ENCODE measurements at places on chromosomes 2 and 18.

- no peak for DNase-seq
These were observed 4.2 kb downstream of the C2orf81 start for GRCh38 chr2:74417197-74417596.

DNA sequence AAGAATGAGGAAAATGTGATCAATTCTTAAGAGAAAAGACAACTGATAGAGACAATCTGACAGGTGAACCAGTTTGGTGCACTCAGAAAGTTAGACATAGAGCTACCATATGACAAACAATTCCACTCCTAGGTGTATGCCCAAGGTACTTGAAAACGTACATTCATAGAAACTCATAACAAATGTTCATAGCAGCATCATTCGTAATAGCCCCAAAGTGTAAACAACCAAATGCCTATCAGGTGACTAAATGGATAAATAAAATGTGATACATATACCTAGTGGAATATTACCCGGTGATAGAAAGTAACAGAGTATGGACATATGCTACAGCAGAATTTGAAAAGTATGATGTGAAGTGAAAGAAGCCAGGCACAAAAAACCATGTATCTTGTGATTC lies 149.3 kb upstream of the TRIB2 start:
- no peak for DNase-seq

DNA sequence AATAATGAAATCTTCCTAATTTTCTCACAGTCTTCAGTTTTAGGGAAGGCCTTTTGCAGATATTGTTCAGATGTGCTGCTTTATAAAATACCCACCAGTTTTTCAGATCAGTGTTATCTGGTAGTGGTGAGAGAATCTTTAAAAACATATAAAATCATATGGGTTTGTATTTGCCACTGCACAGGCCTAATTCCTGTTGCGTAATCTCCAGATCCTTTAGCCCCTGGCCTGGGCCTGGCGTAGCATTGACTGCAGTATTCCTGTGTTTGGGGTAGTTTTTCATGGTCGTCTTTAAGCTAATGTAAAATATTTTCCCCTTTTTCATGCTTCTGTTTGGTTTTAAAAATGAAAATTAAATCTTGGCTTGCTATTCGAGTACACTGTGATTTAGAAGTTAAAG lies 43.2 kb downstream of the TSHZ1 start:
- no peak for DNase-seq

DNA sequence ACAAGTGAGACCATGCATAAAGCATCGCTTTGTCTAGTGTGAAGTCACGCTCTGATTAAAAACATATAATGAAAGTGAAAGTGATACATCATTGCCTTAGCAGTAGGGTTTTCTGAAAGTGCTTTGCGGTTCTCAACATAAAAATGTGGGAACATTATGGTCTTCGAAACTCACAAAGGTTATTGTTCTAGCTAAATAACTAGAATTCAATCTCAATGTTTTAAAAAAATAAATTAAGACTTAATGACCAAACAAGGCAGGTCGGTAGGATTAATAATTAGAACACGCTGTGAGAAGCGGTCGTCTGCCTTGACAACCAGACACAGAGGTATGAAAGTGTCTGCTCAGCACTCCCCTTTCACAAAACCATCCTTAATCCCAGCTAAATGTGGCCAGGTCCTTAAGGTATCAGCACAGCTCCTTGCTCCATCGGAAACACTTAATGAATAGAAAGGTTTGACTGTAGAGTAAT lies 42.2 kb downstream of the KLHL14 start:
- no peak for DNase-seq

GRCh38 chr2:240725671-240726070 lies 34.0 kb downstream of the AQP12A start:
- DNase-seq: no peak

DNA sequence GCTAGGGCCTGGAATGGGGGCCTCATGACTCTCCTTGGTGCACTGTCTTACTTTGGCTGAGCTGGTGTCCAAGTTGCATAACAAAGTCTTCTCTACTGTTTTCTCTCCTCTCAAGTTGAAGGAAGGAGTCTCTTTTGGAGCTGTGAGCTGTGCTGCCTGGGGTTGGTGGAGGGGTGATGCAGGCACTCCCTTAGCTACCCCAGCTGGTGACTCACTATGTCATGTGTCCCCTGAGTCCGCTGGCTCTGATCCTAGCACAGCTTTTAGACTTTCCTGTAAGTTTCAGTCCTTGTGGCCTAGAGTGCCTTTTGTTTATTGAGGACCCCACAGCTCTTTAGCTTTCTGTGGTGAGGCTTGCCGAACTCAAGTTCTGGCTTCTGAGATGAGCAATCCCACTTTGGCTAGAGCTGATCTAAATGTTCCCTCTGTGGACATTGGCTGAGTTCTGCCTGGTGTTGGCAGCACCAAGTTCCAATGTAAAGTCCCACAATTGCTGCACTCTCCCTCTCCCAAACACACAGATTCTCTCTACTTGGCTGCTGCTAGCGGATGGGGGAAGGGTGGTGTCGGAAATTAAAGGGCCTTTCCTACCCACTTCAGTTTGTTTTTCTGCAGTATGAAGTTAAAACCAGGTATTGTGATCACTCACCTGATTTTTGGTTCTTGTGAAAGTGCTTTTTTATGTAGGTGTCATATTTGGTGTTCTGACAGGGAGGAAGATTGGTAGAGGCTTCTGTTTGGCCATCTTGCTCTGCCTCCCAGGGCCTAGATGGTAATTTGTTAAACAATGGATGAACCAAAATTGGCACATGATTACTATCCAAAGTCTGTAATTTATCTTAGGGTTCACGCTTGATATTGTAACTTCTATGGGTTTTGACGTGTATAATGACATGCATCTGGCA lies 83.2 kb downstream of the COMMD1 start:
- no peak for DNase-seq

DNA sequence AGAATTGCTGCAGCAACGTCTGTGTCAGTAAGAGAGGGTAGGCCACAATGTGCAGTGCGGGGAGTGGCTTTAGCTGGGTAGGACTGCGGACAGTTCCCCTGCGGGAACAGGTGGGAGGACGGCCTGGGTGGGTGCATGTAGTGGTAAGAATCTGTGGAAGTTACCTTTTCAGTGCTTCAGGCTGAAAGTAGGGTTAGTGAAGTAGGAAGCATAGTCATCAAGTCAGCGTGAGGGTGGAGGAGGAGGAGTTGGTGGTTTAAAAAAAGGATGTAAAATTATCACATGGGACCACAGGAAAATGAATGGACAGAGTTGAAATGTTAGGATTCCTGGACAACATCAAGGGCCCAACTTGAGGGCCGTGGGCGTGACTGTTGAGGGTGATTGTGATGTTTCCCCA lies 13.2 kb downstream of the CEP192 start:
- DNase-seq: no peak

DNA sequence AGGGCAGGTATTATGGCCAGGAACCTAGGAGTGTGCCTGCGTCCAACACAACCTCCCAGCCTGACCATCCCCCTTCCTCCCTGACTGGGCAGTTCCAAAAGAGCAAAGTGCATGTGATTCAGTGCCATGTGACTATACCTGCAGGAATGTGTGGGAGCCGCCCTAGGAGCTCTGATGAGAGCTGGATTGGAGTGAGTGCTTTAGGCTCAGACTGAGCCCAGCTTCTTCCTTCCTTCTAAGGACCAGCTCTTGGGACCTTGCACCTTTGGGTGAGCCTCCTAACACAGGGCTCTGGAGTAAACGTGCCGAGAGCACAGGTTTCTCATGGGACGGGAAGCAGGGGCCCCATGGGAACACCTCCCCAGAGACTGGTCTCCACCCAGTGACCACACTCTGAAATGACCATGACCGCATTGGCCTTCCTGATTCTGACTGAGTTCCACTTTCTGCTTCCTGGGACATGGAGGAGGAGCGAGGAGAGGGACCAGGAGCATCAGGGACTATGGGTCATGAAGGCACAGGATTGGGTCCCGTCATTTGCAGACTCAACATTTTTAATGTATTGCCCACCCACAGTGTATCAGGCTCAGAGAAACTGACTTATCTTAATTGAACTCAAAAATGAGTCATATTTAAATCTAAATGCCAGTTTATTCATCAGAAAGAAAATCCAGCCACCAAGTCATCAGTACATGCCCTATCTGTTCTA lies 87.8 kb upstream of the BCL2L11 start:
- DNase-seq: no peak

GRCh38 chr2:33069894-33070651 lies 123.3 kb downstream of the LTBP1 start:
- no peak for DNase-seq

- no peak for DNase-seq
These were observed 143.1 kb downstream of the FHOD3 start for GRCh38 chr18:36440614-36441013.

DNA sequence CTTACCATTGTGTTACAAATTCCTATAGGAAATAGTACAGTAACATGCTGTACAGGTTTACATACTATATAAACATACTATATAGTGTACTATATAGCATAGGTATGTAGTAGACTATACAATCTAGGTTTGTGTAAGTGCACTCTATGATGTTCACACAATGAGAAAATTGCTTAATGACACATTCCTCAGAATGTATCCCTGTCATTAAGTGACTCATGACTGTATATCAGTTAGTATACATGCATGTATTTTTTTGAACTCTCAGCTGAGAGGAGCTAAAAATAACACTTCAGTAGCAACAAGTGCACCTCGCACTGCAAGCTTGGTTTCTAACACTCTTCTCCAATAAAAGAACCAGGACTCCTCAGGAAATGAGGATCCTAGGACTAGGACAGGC lies 19.5 kb upstream of the ASXL3 start:
- no peak for DNase-seq

DNA sequence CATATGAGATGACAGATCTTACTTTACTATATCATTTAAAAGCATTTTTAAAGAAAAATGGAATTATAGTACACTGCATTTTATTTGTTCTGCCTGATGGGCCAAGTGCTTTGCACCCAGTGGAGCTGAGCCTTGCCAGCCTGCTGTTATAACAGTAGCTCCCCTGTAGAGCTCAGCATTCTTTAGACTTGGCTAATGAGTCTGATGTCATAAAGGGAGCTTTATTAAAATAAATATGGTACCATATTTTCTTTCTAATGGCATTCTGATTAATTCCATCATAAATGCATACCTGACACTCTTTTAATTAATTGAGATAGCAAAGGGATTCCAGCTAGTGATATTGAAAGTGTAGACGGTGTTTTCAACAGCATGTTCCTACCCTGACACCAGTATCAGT lies 40.7 kb downstream of the PARD3B start:
- DNase-seq: no peak

DNA sequence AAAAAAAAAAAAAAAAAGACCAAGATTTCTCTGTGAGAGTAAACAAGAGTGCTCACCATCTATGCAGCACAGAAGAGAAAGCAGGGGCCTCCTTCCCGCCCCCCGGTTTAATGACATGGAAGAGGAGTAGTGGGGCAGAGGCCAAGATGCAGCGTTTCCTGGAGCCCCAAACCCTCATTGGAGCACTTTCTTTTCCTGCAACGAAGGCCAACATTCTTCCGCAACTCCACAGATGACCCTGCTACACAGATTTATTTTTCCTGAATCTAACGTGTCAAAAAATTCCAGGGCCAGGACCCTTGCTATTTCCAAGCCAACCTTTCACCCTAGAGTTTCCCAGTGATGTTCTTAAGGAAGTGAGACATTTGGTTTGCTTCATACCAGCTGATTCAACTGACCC lies 189.6 kb downstream of the MIB1 start:
- DNase-seq: no peak

DNA sequence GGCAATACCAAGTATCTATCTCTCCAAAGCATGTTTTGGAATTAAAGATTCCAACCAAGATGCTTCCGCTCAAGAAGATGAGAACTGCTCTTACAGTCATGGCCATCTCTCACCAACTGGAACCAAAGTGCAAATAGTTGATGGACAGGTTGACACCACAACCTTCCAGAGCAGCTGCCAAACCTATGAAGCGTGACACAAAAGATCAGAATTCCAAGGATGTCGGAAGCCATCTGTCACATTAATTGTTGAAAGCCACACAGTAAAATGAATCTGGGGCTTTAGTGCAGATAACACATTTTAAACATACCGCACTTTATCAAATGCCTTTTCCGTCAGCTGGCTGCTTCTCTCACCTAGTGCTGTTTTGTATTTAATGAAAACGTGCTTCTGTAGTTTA lies 195.7 kb downstream of the CDH20 start:
- no peak for DNase-seq

DNA sequence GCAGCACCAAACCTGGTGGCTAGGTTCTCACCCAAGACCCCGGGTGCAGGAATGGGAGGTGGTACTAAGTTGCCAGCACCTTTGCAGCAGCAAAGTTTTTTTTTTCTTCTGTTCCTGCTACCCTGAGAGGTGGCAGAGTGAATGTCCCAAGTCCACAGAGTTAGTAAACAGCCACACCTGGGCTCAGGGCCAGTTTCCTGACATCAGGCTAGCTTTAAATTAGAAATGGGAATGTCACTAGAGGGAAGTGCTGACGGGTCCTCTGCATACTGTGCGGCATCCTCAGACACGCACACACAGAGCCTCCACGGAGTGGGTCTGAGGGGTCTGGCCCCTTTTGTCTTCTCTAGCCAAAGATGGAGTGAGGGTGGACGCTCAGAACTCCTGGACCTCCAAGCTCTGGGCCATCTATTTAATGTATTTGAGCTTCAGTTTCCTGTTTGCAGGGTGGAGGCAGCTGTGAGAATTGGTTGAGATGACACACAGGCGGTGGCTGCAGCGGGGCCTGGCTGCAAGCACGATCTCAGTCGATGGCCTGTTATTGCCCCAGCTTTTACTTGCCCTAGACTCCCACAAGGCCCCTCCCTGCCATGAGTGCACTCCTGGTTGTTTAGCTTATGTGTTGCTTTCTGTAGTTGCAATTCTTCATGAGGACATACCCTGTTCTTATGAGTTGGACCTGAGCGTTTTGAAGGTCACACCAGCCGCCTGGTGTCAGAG lies 751.4 kb upstream of the HS6ST1 start:
- no peak for DNase-seq

- DNase-seq: peak; percentile 76
These were observed 887 bp upstream of the TMEM87B start for GRCh38 chr2:112053917-112054846.

DNA sequence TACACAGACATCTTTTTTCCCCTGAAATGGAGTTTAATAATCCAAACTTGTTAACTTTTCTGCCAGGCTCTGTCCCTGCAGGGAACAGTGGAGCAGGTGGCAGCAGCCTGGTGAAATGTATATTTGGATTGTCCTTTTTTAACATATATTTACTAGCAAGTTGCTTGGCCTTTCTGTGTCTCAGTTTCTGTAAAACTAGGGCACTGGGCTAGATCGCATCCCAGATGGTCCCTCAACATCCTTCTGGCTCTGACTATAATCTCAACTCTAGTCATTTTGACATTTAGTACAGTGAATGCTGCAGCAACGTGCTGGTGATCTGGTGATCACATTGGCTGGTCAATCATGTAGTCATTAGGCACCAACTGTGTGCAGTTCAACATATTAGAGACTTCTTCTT lies 80.4 kb downstream of the LBH start:
- DNase-seq: no peak

DNA sequence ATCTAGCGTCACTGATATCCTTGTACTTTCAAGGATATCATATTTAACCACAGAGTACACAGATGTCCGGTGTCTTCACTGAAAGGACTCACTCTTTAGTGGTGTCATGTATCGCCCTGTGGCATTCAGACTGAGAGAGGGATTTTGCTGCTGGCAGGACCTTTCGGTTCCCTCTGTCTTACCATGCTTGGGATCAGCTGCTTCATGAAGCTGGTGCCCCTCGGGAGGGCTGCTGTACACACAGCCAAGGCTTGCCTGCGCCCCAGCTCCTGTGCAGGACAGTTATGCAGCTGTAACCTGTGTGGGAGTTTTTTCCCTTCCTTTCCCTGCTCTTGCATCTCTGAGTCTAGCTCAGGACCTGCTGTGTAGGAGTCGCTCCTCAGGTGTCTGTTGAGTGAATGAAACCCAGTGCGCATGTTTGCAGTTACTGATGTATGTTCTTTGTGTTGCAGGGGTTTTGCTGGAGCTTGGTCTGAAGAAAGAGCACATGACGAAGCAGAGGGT lies 64.4 kb downstream of the GREB1 start:
- no peak for DNase-seq

All from GM12892 (cell line).